ENCODE measurements at places on chromosomes 3 and 15.

DNA sequence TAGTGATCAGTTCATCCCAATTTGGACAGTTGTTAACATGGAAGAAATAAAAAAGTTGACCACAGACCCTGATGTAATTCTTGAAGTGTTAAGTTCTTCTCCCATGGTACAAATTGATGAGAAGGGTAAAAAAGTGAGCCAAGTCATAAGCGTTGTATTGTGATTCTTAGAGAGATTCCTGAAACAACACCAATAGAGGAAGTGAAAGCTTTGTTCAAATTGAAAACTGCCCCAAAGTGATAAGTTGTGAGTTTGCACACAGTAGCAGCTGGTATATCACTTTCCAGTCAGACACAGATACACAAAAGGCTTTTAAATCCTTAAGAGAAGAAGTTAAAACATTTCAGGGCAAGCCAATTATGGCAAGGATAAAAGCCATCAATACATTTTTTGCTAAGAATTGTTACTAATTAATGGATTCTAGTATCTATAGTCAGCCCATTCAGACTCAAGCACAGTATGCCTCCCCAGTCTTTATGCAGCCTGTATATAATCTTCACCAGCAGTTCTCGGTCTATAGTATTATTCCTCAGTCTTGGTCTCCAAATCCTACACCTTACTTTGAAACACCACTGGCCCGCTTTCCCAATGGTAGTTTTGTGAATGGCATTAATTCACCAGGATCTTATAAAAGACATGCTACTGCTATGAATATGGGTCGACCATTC lies 38.2 kb downstream of the CDIN1 start:
- DNase-seq: no peak

GRCh38 chr15:28959326-28959725 lies 73.6 kb downstream of the APBA2 start:
- no peak for DNase-seq

- DNase-seq: no peak
These were observed 8.9 kb downstream of the ABI3BP start for GRCh38 chr3:100984308-100984707.

DNA sequence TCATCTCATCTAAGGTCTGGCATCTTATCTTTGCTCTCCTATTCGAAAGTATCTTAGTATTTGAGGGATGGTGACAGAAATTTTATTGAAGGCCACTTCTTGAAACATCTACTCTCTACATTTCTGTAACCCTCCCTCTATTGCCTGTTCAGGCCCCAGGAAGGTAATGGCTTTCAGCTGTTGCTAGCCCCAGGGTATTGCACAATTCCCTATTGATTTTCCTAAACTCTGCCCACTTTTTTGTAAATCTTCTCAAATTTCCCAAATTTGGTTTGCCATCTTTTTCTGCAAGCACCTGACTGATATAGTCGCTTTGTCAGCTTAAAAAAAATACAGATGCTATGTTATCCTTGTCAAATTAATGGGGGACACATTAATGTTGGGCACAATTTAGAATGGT lies 242.1 kb downstream of the RAP2B start:
- no peak for DNase-seq

DNA sequence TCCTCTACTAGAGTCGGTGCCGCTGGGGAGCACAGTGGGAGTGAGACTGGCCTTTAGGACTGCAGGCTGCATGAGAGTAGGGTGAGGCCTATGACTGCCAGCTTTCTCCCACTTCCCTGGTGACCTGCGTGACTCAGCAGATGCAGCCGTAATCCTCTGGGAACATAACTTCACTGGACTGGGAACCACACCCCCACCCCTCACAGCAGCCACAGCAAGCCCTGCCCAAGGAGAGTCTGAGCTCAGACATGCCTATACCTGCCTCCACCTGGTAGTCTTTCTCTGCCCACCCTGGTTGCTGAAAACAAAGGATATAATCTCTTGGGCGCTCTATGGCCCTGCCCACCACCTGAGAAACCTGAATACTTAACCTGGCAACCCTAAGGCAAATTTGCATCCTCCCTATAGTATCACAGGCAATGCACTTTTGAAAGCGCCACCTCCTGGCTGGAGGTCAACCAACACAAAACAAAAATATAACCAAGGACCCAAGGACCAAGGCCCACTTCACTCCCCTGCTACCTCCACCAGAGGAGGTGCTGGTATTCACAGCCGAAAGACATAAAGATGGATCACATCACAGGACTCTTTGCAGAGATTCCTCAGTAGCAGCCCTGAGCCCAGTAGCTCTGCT lies 308.9 kb downstream of the CTNNB1 start:
- DNase-seq: no peak

DNA sequence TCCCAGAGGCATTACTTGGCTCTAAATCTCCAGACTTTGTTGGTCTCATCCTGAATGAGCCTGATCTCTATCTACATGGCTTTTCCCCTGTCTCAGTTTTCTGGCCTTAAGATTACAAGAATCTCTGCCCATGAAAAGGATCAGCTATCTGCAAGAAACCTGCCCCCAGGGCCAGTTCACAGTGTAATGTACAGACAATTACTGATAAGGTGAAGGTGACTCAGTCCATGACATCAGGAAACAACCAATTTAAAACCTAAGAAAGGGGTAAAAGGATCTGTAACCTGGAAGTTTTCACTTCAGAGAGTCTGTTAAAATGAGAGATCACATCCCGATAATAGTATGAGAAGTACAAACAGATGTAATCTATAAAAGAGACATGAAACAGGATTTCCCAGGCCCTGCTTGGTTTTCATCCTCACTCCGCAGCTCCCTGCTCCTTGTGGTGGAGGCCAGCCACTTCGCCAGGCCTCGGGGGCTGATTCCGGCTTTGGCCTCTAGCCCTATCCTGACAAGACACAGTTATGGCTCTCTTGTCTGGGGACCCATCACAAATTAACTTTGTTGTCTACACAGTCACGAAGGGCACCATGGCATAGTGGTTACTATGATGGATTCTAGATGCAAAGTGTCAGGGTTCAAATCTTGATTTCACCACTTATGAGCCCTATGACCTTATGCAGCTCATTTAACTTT lies 136.9 kb downstream of the THSD4 start:
- DNase-seq: no peak

GRCh38 chr15:48334260-48334659 lies 3.0 kb downstream of the DUT start:
- no peak for DNase-seq

DNA sequence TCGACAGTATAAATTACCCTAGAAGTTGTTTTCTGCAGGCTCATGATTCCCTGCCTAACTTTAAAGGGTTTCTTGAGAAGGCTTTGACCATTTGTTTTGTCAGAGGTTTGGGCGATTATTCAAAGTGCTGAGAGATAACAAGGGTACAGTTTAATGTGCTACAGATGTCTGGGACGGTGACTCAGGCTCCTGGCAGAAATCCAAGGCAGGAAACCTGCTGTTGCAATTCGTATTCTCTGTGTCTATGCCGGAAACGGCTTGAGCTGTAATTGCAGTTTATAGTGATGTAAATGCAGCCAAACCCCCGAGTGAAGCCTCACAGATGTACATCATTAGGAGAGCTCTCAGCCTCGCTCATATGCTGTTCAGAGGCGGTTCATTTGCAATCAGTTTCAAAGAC lies 65.6 kb downstream of the SYNPR start:
- peak; percentile 85 for DNase-seq

DNA sequence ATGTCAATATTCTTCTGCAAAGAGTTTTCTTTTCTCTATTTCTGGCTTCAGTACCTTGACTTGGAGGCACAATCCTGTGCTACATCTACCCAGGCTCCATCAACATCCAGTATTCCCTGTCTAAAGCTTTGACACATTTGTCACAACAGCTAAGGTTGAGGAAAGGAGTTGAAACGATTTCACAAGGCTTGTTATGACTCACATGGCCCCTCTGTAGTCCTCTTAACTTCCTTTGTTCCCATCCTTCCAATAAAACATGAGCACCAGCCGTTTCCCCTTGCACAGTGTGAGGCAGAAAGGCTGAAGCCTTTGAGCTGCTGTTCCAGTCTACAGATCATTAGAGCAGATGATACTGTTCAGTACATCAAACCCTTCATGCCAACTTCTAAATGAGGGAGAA lies 163.0 kb upstream of the TMCO5A start:
- DNase-seq: no peak

- no peak for DNase-seq
These were observed 84.5 kb upstream of the STT3B start for GRCh38 chr3:31448035-31448881.

DNA sequence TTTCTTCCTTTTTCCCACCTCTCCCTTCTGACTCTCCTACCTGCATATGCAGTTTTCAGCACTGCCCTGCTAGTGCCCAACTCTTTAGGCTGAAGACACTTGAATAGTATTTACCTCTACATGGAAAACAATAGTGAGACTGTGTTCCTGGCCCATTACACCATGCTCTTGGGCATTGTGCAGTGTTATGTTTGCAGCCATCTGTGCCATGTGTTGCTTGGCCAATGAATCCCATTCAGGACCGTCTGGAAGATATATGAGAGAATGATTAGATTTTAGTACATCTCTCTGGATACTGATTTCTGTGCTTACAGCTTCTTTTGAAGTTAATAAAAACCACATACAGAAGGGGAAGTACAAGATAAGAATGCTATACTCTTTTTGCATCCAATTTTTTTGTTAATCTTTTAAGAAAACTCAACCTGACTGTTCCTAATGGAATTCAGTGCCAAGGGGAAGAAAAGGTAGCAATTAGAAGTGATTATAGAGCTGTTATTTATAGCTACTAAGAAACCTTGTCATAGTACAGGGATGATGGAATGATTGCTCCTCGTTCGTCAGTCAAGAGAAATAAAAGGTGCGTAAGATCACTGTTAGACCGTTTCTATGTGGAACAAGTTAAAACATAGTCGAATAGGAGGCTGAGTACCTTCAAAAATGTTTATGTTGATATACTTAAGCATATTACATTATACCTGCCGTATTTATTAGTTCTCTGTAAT lies 58.9 kb downstream of the TMEM41A start:
- DNase-seq: no peak

GRCh38 chr3:59052803-59053411 lies 3.1 kb upstream of the CFAP20DC start:
- no peak for DNase-seq

- no peak for DNase-seq
These were observed 15.5 kb downstream of the WDR48 start for GRCh38 chr3:39067286-39067685.

- no peak for DNase-seq
These were observed 42.8 kb upstream of the ADAMTSL3 start for GRCh38 chr15:83610901-83611685.

DNA sequence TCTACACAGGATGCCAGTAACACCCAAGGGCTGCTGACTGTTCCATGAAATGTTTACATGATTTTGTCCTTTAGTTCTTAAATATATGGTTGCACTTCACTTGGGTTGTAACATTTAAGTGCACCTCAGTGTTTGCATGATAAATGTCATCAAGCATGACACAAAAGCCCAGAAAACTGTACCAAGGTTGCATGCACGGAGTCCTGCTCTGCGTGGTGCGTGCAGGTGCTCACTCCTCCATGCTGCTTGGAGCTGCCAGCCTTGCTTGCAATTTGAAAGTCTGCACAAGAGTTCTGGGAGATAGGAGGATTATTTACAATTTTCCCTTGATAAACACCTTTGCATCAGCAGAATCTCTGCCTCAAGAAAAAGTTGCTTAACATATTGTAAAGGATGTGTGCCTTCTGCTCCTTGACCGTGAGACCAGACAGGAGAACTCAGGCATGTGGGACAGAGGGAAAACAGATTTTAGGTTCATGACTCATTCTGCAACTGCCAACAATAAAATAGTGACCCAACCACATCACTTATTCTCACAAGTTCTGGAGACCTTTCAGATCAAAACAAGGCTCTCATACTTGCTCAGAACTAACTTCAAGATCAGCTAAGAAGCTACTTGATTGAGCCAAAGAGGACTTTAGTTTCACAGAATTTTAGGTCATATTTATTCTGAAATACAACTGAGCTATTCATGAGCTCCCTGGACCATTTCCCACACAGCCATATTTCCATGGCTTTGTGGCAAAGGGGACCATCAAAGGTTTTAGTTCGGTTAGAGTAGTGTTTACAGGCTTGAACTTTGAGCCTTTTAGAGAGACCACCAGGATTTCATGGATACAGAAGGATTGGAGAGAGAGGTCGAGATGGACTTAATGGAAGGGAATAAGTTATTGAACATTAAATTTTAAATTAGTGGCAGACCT lies 128.4 kb upstream of the ZBED2 start:
- DNase-seq: no peak

GRCh38 chr3:197600796-197601565 lies 45.2 kb upstream of the BDH1 start:
- DNase-seq: no peak

- DNase-seq: peak; percentile 69
These were observed 25.0 kb downstream of the LSM3 start for GRCh38 chr3:14203521-14204079.

GRCh38 chr15:73927476-73928240 lies 1.4 kb downstream of the LOXL1 start:
- peak; percentile 69 for DNase-seq

GRCh38 chr3:15284121-15284889 lies 48.1 kb downstream of the SH3BP5 start:
- DNase-seq: no peak

GRCh38 chr3:127755305-127755681 lies 67.0 kb downstream of the MGLL start:
- DNase-seq: peak; percentile 3

- DNase-seq: no peak
These were observed 529.8 kb downstream of the MAGI1 start for GRCh38 chr3:65508750-65509422.

- no peak for DNase-seq
These were observed 289.7 kb upstream of the ADAMTS9 start for GRCh38 chr3:64977308-64978100.

- no peak for DNase-seq
These were observed 31.6 kb downstream of the ANP32A start for GRCh38 chr15:68789091-68789490.

DNA sequence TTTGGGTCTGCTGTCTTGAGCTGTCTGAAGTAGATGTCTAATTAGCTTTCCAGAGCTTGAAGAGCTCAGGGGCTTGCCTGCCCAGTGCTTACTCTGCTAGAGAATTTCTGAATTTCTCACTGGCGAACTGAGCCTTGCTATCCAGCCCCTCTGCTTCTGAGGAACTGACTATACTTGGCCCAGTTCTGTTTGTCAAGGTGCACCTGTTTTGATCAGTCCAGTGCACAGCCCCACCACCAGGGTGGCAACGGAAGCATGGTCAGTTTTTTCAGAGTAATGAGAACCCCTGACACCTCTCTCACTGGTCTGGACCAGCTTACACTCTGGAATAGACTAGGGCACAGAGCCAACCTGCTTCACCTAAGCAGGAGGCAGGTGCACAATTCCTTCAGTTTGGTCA lies 25.2 kb downstream of the ITGB5 start:
- DNase-seq: no peak

DNA sequence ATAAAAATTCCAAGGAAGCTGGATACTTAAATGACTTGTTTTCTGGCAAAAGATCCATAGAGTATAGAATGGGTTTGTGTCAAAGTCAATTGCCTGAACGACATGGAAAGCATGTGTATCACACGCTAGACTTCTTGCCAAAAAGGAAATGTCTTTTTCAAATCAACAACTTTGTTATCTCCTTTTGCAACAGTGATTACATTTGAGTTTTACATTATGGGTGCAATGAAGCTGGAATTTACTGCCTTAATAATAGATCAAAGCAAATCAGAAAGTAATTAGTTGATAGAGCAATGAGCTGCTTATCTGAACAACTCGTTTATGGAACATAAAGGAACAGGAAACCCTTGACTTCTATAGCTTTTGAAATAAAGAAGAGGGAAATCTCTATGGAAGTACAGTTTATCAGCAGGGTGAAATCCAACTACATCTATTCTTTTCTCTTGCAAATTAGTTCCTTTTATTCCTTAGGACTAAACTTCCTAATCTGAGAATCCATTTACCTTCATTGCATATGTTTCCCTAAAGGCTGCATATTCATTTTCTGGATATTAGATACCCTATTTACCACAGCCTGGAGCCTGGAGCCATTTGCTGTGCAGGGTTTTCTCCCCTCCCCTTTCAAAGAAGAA lies 415.1 kb upstream of the NECTIN3 start:
- no peak for DNase-seq
